Right hindlimb (tissue), 1 donor: ENCODE measurements at places on chromosomes 6 and 20.

DNA sequence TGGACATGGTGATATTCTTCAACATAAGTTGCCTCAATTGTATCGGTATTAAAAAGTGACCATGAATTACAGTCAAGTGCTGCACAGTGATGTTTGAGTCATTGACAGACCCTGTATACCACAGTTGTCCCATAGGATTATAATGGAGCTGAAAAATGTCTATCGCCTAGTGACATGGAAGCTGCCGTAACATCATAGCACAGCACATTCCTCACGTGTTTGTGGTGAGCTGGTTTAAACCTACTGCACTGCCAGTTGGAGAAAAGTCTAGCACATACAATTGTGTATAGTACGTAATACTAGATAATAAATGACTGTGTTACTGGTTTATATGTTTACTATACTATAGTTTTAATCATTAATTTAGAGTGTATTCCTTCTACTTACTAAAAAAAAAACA is 150.2 kb downstream of the CDH26 start:
- DNase-seq: no peak

DNA sequence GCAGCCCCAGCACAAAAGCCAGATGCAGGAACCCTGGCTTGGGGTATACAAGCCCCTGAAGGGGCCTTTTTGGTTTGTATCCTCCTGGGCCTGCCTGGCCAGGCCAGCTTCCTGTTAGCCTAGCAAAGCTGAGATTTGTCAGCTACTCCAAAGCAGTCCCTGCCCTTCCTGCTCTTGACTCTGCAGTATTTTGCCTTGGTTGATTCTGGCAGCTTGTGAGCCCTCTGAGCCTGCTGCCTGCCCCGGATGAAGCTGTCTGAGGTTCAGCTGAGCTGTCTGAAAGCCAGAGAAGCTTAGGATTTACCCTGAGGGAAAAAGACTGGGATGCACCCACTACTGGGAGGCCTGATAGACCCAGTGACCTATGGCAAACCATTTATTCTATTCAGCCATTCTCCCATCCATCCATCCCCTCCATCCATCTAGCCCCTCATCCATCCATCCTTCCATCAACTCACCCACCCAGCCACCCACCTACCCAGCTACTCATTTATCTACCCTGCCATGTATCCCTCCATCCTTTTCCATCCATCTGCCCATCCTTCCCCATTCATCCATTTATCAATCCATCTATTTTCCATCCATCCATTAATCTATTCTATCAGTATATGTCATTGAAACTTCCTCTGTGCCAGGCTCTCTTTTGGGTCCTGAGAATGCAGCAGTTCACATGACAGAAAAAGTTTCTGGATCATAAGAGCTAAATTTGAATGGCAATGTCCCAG is 307.5 kb downstream of the DHX35 start:
- no peak for DNase-seq

- DNase-seq: no peak
These were observed 473.6 kb downstream of the EPHA7 start for GRCh38 chr6:92945799-92946198.

DNA sequence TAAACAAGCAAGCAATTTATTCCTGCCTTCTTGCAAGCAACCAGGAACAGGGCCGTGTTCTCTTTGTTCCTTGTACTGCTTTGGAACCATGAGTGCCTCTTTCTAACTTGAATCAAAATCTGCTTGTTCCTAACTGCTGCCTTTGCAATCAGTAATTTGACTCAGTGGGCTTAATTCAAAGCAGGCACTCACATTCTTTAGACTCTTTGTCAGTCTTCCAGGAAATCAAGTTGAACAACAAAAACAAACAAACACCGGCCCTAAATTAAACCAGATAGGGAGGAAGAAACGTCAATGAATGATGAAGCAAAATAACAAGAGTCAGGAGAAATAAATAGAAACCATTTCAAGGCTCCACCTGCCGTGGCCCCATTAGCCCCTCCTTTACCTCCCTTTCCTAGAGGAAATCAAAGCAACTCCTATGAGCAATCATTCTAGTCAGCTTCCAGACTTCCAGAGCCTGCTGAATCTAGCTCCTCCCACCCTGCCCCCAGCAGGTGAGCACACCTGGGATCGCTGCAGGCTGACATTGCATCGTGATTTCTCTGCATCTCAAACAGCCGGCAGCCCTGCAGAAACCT is 582.2 kb upstream of the FLRT3 start:
- DNase-seq: no peak

- DNase-seq: no peak
These were observed 72.2 kb downstream of the CDH26 start for GRCh38 chr20:60030471-60030870.

DNA sequence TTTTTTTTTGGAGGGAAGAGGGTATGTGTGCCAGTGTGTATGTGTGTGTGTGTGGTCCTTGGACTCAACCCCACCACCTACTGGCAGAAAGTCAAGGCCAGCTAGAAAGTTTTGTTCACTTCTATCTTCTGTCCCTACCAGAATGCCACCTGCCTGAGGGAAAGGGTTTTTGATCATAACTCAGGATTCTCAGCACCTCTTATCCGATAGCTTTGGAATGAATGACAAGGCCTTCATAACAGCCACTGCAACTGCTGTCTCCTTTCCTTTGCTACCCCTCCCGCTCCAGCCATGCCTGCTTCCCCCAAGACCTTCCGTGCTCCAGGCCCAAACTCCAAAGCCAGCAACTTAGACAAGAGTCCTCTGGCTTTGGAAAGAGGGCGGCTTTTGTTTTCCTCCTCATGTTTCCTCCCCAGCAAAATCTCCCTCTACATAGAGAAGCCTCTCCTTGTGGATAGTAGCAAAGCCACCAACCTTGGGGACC is 18.7 kb downstream of the BTN3A1 start:
- DNase-seq: peak; percentile 44

DNA sequence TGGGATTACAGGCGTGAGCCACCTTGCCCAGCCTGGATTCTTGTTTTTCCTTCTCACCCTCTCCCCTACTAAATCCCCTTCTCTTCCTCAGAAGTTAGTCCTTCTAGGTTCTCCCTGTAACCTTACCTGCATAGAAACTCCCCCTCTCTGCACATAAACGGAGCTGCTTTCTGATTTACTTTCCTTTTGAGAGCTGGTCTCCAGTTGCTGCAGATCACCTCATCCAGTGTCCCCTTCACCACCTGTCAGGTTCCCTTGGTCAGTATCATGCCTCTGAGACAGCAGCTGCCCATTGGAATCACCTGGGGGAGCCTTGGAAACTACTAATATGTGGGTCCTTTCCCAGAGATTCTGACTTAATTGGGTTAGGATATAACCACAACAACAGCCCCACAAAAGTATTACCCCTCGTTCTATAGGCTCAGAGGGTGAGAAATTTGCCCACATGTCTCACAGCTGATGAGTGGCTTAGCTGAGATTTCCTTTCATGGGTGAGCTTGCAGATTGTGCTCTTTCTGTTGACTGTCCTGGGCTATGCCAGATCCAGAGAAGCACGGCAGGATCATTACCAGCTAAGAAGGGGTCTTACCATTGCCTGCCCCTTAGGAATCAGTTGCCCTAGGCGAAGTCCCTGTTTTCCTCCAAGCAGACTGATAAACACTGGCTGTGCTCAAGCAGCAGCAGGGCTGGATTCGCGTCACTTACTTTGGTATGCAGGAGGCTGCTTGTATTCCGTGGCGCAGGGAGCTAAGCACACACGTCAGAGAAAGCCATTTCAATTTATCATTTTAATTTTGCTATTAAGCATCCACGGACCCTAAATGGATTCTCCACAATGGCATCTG is 51.3 kb downstream of the AKAP12 start:
- DNase-seq: peak; percentile 68
